ENCODE measurements at places on chromosomes 2 and 18.
A peak's percentile ranks its signal among the peaks of the same experiment; 100 is the strongest.

DNA sequence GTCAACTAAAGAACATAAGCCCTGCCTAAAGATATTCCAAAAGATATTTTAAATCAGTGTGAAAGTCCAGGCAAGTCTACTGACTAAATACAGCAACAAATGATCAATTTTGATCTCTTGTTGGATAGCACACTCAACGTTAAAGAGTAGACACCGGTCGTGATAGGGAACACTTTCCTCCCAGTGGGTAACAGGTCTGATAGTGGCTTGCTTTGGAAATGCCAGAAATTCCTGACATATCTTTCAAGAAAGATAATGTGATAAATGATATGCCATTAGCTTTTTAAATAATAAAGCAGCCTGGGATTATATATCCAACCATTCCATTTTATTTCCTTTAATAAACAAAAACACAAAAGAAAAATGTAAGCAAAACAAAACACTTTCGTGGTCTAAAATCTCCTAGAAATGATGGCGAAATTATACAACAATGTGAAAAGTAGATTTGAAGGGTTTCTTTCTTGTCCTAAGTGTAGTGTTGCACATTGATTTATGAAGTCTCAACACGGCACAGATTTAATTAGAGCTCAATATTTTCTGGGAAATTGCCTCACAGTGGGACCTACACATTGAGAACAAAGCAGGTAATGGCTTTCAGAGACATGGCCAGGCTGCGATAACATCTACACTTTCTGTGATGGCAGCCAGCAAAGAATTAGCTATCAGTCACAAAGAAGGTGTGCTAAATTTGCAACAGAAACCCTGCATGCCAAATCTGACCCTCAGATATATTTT is 158.6 kb downstream of the PPP1R1C start:
- DNase-seq = no peak

DNA sequence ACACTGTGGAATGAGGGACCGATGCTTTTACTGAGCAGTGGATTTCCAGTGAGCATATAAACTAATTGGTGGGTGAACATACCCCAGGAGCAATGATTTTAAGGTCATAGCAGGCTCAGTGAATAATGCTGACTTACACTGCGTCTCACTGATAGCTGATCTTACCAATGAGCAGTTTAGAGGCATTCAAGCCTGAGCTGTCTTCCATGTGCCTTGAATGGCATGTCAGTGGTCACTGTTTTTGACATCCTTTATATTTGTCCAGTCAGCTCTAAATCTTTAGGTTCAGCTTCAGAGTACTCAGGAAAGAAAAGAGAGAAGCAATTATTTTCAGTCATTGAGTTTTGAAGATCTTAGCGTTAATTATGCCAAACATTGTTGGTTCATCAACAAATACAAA is 88.3 kb downstream of the CAMKMT start:
- DNase-seq = no peak

GRCh38 chr2:106336737-106337136 is 131.5 kb downstream of the RGPD3 start:
- DNase-seq = no peak

DNA sequence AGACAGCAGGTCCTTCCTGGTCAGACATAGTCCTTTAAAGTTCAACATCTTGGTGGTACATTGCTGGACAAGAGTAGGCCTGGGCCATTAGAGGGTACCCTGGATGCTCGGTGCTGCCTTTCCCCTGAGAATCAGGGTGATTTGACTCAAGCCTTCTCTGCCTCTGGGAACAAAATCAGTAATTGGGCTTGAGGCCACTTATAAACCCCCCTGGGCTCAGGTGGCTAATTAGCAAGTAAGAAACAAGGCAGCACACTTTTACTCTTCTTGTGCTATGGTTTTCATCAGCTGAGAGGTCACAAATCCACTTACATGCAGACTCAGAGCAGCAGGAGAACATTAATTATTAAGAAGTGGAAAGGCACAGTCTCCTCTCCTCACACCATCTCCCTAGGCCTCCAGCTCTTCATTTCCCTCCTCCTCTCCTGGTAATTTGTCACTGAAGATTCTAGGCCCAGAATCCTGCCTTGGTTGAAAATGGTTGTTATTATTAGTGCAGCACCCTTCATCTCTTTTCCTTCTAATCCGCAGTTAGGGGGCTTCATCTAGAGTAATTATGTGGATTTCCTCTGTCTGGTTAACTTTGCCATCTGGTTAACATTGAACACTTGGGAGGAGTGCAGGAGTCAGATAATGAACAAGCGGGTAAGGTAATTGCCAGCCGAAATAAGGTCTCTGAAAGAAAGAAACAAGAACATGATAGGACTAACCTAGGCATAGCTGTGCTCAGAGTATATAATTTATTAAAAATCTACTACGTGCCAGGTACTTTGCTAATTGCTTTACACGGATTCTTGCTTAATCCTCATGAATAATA is 29.7 kb upstream of the CASP10 start:
- DNase-seq = no peak

DNA sequence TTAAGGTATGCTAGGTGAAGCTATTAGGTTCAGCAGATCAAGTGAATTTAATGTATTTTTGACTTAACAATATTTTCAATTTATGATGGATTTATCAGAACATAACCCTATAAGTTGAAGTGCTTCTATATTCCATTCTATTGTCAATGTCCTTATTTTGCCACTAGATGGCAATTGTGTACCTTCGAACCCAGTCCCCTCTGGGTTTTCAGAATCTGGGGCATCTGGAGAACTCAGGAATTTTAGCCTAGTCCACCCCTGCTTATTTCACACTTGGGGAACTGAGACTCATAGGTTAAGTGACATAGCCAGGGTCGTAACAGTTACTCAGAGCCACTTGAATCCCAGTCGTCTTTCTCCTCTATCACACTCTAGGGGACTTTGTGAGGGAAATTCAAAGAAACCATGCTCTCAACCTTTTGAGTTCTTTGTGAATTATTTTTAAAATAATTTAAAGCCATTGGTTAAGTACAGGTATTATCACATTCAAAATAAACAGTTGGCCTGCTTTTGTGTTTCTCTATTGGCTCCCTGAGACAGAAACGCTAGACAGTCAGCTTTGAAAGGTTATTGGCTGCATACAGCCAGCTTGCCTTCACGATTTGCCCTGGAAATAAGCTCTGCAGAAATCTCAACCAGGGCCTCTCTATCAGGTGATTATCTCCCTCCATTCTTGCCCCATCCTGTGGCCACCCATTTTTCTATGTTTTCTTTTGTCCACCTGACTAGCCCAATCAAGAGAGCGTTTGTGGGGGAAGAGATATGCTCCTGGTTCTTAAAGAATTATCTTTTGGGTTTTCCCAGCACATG is 145.0 kb downstream of the TTC27 start:
- no peak for DNase-seq

- no peak for DNase-seq
Measured at GRCh38 chr2:205771666-205772065, 89.4 kb downstream of the NRP2 start.

DNA sequence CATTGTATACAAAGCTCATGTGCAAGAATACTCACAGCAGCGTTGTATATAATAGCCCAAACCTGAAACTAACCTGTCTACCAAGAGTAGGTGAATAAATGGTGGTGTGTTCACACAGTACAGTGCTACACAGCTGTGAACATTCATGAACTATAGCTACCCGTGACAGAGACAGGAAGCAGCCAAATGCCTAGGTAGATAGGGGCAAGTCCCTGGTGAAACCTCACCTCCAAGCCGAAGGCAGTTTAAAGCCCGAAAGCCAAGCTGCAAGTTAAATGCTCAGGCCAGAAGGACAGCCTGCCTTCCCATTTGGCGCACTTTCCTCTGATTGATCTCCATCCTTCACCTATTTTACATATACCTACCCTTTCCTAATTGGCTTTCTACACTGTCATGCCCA is 36.5 kb upstream of the IMPA2 start:
- no peak for DNase-seq

GRCh38 chr18:78957140-78957539 is 22.5 kb upstream of the SALL3 start:
- no peak for DNase-seq

DNA sequence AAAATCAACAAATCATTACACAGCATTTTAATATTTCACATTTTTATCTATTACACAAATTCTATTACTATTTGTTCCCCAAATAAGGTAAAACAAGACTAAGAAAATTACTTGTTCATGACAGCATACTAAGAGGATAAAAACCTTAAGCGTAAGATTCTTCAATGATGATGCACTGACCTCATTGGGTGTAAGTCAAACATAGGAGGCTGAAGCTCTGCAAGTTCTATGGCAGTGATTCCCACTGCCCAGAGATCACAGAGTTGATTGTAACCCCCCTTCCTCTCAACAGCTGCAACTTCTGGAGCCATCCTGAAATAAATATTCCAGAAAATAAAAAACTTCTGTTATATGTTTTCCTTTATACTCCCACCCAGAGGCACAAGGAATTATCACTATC is 82.2 kb upstream of the CDKL4 start:
- DNase-seq = no peak

- DNase-seq = no peak
Measured at GRCh38 chr2:238157506-238158017, 1.2 kb upstream of the ERFE start.

DNA sequence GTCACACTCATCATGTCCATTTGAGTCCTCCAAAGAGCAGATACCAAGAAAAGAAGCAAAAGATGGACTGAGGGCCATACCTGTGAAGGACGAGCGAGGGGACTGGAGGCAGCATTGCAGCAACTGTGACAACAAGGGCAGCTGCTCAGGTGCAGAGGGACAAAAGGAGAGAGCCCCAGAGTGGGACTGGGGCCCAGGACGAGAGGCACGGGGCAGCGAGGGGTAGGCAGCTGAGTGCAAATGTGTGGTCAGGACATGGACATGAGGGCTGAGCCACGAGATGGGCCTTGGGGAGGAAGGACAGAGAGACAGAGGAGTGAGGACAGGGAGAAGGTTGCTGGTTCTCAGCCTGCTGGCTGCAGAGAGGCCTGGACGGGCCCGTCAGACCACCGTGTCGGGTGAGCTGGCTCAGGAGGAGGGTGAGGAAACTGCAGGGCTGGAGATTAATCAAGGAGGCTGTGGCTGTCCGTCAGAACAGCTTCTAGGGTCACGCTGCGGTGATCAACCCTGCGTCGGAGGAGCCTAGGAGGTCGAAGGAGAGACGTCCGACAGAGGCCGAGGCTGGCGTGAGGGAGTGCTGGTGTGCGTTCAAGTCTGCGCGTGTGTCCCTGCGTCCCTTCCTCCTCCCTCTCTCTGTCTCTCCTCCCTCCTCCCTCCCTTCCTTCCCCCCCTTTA is 206.8 kb upstream of the HDAC4 start:
- no peak for DNase-seq

GRCh38 chr2:220949466-220949865 is 622.6 kb downstream of the EPHA4 start:
- DNase-seq = no peak

- no peak for DNase-seq
Measured at GRCh38 chr2:128726236-128726635, 407.6 kb upstream of the HS6ST1 start.

DNA sequence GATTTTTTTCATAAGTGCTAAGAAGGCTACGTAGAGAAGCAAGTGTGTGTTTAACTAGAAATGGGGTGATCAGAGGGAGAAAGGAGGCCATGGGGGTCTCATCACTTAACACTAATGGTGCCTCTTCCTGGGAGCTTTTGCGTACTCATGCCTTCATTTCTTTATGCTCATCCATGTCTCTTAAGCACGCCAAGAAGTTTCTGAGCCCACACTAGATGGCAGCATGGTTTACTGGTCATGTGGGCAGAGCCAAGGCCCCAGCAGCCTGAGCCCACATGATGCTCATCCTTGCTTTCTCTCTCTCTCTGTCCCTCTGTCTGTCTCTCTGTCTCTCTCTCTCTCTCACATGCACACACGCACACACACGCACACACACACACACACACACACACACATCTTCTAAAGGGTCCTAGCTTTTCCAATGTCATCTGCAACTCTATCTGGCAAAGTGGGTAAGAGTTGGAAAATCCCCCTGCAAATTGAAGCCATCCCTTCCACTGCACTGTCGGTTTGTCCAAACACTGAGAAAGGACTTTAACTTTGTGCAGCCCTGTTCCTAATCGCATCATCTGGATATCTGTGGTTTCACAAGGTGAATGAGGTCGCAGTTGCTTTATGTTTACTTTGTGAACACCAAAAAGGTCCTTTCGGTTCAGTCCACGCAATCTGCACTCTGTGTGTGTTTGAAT is 137.1 kb upstream of the CCDC68 start:
- DNase-seq = peak; percentile 71

DNA sequence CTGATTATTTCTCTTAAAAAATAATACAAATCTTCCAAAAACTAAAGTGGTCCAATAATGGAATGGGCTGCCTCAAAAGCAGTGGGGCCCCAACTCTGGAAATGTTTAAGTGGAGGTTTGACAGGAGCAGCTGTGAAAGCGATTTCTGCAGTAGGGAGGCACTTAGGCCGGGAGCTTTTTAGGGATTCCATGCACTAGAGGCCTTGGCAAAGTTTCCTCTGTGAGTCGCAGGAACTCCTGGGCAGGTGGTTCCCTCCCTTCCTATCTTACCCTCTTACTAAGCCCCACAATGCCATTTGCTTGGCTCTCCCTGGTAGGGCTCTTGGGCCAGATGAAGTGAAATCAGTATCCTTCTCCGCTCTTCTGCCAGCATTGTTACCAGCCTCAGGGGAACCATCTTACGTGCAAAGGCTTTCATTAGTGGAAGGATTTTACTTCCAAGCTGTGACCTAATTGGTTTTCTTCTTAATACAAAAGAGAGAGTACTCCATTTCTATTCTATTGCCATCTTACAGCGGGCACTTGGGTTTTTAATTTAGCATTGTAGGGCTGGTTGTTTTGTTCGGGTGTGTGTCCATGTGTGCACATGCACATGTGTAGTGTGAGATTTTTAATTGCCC is 34.3 kb upstream of the C18orf32 start:
- DNase-seq = no peak

DNA sequence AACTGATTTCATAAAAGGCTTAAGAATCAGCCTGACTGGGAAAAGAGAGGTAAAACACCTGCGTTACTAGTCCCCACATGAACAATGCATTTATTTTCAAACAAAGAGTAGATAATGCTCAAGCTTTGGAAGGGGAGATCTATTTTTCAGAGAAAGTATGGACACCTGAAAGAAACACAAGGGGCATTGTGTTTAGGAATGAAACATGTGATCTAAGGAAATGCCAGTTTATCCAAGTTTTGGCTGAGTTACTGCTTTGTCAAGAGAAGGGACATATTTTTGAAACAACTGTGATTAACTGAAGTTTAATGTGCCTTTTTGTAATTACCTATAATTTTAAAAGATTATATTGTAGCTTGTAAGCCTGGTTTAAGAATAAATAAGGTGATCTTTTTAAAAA is 49.3 kb upstream of the RBBP8 start:
- no peak for DNase-seq

GRCh38 chr2:205733082-205733481 is 50.8 kb downstream of the NRP2 start:
- no peak for DNase-seq

- DNase-seq = no peak
Measured at GRCh38 chr2:205011031-205011430, 465.8 kb downstream of the PARD3B start.

DNA sequence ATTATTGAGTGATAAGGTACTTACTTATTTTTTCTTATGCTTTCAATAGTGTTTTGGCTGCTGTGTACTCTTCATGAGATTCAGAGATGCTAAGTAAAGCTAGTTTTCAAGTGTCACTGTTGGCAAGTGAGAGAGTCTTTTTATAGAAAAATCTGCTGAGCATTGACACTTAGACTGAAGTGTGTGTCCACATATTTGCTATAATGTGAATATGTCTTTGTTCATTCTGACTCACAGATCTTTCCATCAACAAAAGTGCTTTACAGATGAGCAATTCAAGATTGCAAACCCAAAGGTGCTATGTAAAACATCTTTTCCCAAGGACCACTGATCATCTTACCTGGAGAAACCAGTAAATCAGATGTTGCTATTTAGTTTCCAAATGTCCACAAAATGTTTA is 410.6 kb upstream of the FIGN start:
- DNase-seq = no peak

GRCh38 chr18:74724186-74724585 is 126.5 kb downstream of the ZNF407 start:
- DNase-seq = no peak

Data from amniotic stem cell (primary cell).